ENCODE measurements at places on chromosomes 5 and 9. TPM values are rescaled to one million over a fixed set of nuclear protein-coding genes. Genes with fewer than 3 reads are reported as not detected.
A peak's percentile ranks its signal among the peaks of the same experiment; 100 is the strongest.

Gene RLN2
- not detected for total RNA-seq

Gene NDOR1
- total RNA-seq, result 19.0 TPM

Gene PTPRD
- total RNA-seq, result 128 TPM

Gene C9
- total RNA-seq, result 0.12 TPM

Gene ADRA1B
- total RNA-seq, result 0.69 TPM

DNA sequence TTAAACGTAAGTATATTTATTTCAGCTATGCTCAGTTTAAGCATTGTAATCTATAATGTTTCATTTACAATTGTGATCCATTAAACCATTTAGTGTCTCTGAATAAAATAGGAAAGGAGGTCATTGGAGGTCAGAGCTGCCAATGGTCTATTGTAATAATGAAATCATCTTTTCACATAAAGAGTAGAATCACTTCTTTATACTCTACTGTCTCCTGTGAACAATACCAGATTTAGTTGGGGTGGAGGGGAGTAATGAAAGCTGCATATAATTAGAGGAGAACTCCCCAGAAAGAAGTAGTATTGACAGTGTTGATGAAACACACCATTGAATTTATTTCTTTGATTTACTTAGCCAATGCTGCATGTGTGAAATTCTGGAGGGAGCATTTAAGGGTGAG is 35.1 kb upstream of the ZFYVE16 start:
- no peak for DNase-seq

- peak; percentile 40 for DNase-seq
Measured at GRCh38 chr9:33265211-33265865, 489 bp downstream of the CHMP5 start.

DNA sequence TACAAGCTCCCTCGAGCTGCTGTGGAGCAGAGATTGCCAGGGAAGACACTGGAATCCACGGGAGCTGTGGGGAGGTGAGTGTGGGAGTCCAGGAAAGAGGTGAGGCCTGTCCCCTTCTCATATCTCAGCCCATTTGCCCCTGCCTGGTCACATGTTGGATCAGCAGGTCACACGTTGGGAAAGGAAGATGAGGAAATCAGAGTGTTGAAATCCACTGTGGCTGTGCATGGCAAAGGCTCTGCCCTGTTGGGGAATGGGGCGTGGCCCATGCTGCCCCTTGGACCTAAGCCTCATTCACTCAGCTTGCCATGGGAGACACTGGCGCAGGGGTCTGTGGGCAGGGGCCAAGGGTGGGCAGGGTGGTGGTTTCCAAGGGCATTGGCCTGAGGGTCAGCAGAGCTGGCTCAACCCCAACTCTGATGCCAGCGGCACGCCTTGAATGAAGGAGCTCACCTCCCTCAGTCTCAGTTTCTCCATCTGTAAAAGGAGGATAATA is 85.4 kb upstream of the CPEB4 start:
- peak; percentile 83 for DNase-seq

DNA sequence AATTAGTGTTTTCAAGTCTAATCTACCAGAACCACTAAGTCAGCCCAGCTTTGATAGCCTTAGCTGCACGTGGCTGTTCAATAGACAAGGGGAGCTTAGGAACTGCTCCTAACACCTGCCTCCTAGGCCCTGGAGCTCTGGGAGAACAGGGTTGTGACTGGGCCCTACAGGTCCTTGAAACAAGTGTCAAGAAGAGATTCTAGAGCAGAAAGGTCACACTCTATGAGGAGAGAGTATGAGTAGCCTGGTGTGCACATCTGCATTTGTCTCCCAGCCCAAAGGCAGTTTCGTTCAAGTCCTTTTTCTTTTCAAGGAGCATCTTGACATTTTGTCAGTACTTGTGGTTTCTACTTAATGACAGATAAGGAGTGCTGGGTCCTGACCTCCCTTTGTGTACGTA is 206.1 kb downstream of the PRELID2 start:
- DNase-seq, result no peak

DNA sequence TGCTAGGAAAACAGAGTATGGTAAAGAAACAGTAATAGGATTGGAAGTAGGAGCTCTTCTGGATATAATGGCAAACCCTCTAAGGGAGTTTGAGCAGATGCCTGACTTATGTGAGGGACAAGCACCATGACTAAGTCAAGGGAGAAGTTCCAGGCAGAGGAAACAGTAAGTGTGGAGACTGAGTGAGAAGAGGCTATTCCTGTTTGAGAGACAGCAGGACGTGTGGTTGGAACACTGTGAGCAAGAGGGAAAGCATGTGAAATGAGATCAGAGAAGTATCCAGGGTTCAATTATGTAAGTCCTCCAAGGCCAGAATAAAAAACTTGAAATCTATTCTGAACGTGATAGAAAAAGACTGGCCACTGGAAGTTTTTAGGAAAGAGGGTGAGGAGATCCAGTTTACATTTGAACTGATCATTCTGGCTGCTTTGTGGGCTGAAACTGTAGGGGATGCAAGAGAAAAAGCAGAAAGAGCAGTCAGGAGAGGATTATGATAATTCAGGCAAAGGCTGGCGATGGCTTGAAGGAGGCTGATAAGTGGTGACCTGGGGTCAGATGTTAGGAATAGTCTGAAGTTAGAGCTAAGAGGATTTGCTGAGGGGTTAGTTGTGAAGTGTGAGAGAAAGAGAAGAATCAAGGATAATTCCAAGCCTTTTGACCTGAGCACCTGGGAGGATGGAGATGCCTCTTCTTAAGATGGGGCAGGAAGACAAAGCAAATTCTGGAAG is 19.2 kb downstream of the DMAC1 start:
- no peak for DNase-seq

- DNase-seq, result peak; percentile 77
Measured at GRCh38 chr5:170293273-170293672, 4.3 kb downstream of the LCP2 start.

Measured in mucosa of descending colon (tissue), 3 donors.